Suprapubic skin (tissue), 4 donors: ENCODE measurements at places on chromosomes 16 and 17. TPM values are rescaled to one million over a fixed set of nuclear protein-coding genes. Genes with fewer than 3 reads are reported as not detected.

- H3K27ac ChIP-seq, result no peak overlapping the region
- no peak for DNase-seq
- no peak overlapping the region for H3K4me3 ChIP-seq
Observed at GRCh38 chr16:56258508-56259424, 67.5 kb downstream of the GNAO1 start.

GRCh38 chr16:28597692-28598261 lies 927 bp upstream of the SULT1A2 start:
- H3K27me3 ChIP-seq, result no peaks in the 10 kb centered on the region
- H3K36me3 ChIP-seq, result no peaks in the 10 kb centered on the region
- H3K4me1 ChIP-seq, result peaks cover 8% of the 10 kb centered on the region
- DNase-seq, result no peak
- H3K27ac ChIP-seq, result no peak overlapping the region
- H3K4me3 ChIP-seq, result no peak overlapping the region

The TEKT5 gene
- not detected for total RNA-seq

The NEUROD2 gene
- total RNA-seq, result not detected

DNA sequence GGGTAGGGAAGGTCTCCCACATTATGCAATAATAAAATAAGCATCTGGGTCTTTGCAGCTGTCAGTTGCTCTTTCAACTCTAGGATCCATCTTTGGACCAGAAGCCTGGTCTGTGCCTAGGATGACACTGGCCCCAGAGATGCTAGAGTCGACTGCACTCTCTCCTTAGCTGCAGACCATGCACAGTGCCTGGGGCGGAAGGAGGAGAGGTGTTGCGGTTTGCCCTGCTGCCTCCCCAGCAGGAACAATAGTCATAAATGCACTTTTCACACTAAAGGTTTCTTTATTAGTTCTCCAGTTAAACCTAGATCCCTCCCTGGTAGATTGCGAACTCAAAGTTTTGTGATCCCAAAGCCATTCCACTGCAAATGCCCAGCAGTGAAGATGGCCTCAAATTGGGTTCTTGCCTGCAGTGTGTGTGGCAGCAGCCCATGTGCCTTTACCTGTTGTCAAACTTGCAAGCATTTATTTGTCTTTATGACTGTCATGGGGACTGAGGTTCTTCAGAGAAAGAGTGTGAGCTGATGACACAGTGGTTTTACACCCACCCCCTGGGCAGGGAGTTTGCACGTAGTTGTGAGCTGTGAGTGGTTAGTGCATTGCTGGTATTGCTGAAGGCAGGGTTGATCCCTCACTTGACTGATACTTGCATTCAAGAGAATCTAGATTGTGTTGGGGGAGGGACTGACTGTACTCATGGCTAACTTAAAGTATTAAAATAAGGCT lies 10.3 kb downstream of the ATXN1L start:
- H3K36me3 ChIP-seq, result peaks cover 65% of the 10 kb centered on the region
- H3K4me1 ChIP-seq, result peaks cover 19% of the 10 kb centered on the region
- DNase-seq, result no peak
- no peak overlapping the region for H3K4me3 ChIP-seq
- H3K27me3 ChIP-seq, result no peaks in the 10 kb centered on the region
- no peak overlapping the region for H3K27ac ChIP-seq

- H3K27ac ChIP-seq, result no peak overlapping the region
- no peaks in the 10 kb centered on the region for H3K4me1 ChIP-seq
- H3K36me3 ChIP-seq, result no peaks in the 10 kb centered on the region
- H3K27me3 ChIP-seq, result peaks cover 54% of the 10 kb centered on the region
- H3K4me3 ChIP-seq, result no peak overlapping the region
Observed at GRCh38 chr17:79464318-79465010, 146.4 kb downstream of the RBFOX3 start.

The KRT12 gene
- not detected for total RNA-seq

GRCh38 chr17:66842959-66843358 lies 8.0 kb downstream of the CACNG5 start:
- H3K36me3 ChIP-seq, result no peaks in the 10 kb centered on the region
- H3K4me1 ChIP-seq, result no peaks in the 10 kb centered on the region
- peak; percentile 29 for DNase-seq

GRCh38 chr17:39051001-39051585 lies 83.9 kb upstream of the FBXO47 start:
- H3K27ac ChIP-seq, result no peak overlapping the region
- H3K4me3 ChIP-seq, result no peak overlapping the region
- no peaks in the 10 kb centered on the region for H3K4me1 ChIP-seq
- no peak for DNase-seq
- no peaks in the 10 kb centered on the region for H3K27me3 ChIP-seq
- no peaks in the 10 kb centered on the region for H3K36me3 ChIP-seq

- DNase-seq, result no peak
- H3K27me3 ChIP-seq, result no peaks in the 10 kb centered on the region
- no peak overlapping the region for H3K27ac ChIP-seq
- H3K4me1 ChIP-seq, result no peaks in the 10 kb centered on the region
Observed at GRCh38 chr16:13829697-13830299, 90.2 kb upstream of the ERCC4 start.

GRCh38 chr17:27339836-27340550 lies 46.1 kb downstream of the WSB1 start:
- DNase-seq, result no peak
- no peak overlapping the region for H3K27ac ChIP-seq
- no peak overlapping the region for H3K4me3 ChIP-seq
- no peaks in the 10 kb centered on the region for H3K36me3 ChIP-seq
- H3K4me1 ChIP-seq, result peaks cover 20% of the 10 kb centered on the region

- H3K36me3 ChIP-seq, result peaks cover 67% of the 10 kb centered on the region
- no peak overlapping the region for H3K27ac ChIP-seq
- peaks cover 25% of the 10 kb centered on the region for H3K4me1 ChIP-seq
- DNase-seq, result no peak
- no peak overlapping the region for H3K4me3 ChIP-seq
- no peaks in the 10 kb centered on the region for H3K27me3 ChIP-seq
Observed at GRCh38 chr17:15232517-15232915, 32.6 kb downstream of the PMP22 start.

DNA sequence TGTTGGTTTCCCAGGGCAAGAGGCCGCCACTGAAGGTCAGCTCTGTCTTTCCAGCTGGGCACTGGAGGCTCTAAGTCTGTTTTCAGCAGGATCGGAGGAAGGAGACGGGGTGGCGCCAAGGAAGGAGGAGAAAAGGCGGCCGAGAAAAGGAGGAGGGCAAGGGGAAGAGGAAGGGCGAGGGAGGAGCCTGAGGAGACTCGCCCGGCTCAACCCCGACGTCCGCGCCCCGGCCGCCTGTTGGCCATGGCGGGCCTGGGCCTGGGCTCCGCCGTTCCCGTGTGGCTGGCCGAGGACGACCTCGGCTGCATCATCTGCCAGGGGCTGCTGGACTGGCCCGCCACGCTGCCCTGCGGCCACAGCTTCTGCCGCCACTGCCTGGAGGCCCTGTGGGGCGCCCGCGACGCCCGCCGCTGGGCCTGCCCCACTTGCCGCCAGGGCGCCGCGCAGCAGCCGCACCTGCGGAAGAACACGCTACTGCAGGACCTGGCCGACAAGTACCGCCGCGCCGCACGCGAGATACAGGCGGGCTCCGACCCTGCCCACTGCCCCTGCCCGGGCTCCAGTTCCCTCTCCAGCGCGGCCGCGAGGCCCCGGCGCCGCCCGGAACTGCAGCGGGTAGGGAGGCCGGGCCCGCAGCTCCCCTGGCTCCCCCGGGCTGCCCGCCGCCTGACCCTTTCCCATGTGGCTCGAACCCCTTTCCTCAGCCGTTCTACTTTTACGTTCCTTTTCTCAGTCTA lies at the start of gene RNF135:
TSS of gene RNF135 (plus strand) at position 209 of the 737 bp plus-strand sequence. CDS start at position 244, 35 bp downstream.
- DNase-seq, result peak; percentile 90
- H3K4me3 ChIP-seq, result peak within 1 kb of the TSS; percentile 96
- H3K36me3 ChIP-seq, result peaks cover 9% of the 10 kb centered on the region

DNA sequence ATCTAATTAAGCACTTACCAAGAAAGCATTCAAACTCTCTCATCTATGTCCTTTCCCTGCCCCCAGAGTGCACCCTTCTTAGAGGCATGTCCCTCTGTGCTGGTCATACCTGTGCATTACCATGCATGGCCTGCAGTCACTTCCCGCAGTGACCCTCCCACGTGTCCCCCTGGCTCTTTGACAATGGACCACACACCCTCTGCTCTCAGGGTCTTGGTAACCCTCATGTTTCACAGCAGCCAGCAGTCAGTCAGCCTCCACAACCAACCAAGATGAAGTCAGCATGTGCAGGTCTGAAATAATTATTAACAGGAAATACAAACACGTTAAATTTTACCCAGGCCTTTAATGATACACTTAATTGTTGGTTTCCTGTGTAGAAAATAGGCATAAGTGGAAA lies 10.1 kb downstream of the KRT33A start:
- no peaks in the 10 kb centered on the region for H3K27me3 ChIP-seq
- no peak for DNase-seq

DNA sequence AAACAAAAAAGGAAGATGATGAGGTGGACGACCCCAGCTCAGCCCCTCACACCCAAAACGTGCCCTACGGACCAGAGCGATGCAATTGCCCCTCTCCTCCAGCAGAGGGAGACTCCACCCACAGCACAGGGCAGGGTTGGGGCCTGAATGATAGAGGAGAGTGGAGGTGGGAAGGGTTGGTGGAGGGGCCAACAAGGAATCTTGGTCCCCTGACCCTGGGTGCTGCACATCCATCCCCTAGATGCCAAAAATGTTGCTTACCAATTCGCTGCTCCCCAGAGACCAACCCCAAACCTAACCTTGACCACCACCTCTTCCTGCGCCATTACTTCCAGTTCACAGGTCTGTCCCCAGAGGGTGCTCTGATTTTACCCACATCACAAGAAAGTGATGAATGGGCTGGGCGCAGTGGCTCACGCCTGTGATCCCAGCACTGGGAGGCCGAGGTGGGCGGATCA lies 12.9 kb downstream of the P2RX5 start:
- no peaks in the 10 kb centered on the region for H3K4me1 ChIP-seq
- H3K27me3 ChIP-seq, result peaks cover 34% of the 10 kb centered on the region
- DNase-seq, result no peak
- H3K36me3 ChIP-seq, result no peaks in the 10 kb centered on the region
- no peak overlapping the region for H3K4me3 ChIP-seq

The KRTAP9-2 gene
- total RNA-seq, result 60.8 TPM

GRCh38 chr17:62629556-62630364 lies 2.3 kb downstream of the MRC2 start:
- peak overlapping the region; percentile 93 for H3K27ac ChIP-seq
- H3K4me3 ChIP-seq, result peak overlapping the region; percentile 81
- H3K4me1 ChIP-seq, result peaks cover 51% of the 10 kb centered on the region
- no peaks in the 10 kb centered on the region for H3K36me3 ChIP-seq
- peaks cover 5% of the 10 kb centered on the region for H3K27me3 ChIP-seq
- no peak for DNase-seq

GRCh38 chr17:29677221-29677791 lies 54.6 kb upstream of the CORO6 start:
- peak overlapping the region; percentile 68 for H3K27ac ChIP-seq
- no peak for DNase-seq
- H3K4me1 ChIP-seq, result peaks cover 13% of the 10 kb centered on the region
- no peaks in the 10 kb centered on the region for H3K27me3 ChIP-seq

The FBXW10 gene
- not detected for total RNA-seq

DNA sequence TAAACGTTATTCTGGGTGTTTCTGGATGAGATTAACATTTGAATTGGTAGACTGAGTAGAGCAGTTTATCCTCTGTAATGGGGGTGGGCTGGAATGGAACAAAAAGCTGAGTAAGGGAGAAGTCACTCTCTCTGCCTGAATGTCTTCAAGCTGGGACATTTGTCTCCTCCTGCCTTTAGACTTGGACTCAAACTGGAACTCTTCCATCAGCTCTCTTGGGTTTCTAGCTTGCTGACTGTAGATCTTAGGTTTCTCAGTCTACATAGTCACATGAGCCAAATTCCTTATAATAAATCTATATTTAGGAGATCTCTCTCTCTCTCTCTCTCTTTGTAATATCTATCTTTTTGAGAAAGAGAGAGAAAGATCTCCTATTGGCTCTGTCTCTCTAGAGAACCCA lies 553.3 kb upstream of the CDH11 start:
- no peaks in the 10 kb centered on the region for H3K27me3 ChIP-seq
- no peaks in the 10 kb centered on the region for H3K4me1 ChIP-seq
- H3K4me3 ChIP-seq, result no peak overlapping the region

DNA sequence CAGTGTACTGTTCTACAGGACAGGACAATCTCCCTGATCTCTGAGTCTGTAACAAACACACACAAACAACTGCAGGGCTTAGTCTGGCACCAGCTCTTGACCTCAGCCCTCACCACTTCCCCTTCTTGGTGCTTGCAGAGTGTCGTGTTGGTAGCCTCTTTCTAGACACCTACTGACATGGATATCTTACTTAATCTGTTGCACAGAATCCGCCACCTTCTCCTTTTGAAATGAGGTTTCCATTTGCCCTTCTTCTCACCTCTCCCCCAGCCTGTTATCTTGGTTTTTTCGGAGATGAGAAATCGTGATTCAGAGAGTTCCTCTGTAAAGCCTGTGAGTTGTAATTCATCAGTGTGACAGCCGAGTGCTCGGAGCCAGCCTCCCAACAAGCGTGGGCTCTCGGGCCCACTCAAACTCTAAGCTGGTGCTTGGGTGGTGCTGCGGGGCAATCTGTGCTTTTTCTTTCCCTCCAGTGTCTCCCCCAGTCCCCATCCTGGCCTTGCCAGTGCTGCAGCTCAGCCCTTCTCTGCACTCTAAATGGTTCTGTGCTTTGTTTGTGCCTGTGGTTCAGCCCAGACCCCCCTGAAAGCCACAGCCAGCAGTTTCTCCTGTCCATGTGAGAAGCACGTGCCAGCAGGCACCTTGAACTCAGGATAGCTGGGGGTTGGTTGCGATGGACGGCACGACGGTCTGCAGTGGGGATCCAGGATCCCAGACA lies 28.1 kb downstream of the KIAA0513 start:
- no peaks in the 10 kb centered on the region for H3K36me3 ChIP-seq
- H3K27ac ChIP-seq, result peak overlapping the region; percentile 73
- DNase-seq, result no peak

The TMEM114 gene
- total RNA-seq, result not detected

- no peak overlapping the region for H3K27ac ChIP-seq
- DNase-seq, result no peak
- peaks cover 7% of the 10 kb centered on the region for H3K4me1 ChIP-seq
- no peaks in the 10 kb centered on the region for H3K36me3 ChIP-seq
- H3K27me3 ChIP-seq, result peaks cover 100% of the 10 kb centered on the region
Observed at GRCh38 chr17:79098282-79098867, 23.8 kb downstream of the ENGASE start.

DNA sequence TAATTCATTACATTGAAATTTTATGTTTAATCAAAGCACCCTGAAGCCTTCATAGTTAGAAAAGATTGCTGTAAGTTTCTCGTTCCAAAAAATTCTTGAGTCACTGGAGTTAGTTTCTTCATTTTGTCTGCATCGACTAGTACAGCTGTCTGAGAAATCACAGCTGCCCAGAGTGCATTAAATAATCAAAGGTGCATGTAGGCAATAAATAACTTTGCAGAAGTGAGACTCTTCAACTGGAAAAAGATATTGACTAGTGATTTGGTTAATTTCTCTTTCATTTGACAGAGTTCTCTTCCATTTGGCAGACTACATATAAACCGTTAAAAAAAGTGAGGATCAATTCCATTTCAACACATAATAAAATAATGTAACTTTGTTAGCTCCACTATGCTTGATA lies 234.0 kb downstream of the CNTNAP4 start:
- no peaks in the 10 kb centered on the region for H3K36me3 ChIP-seq
- no peak overlapping the region for H3K27ac ChIP-seq
- H3K4me3 ChIP-seq, result no peak overlapping the region
- H3K4me1 ChIP-seq, result no peaks in the 10 kb centered on the region
- no peaks in the 10 kb centered on the region for H3K27me3 ChIP-seq
- no peak for DNase-seq

- DNase-seq, result no peak
- peaks cover 4% of the 10 kb centered on the region for H3K4me1 ChIP-seq
- peaks cover 27% of the 10 kb centered on the region for H3K36me3 ChIP-seq
Observed at GRCh38 chr17:28188841-28189263, 130.1 kb upstream of the TMEM97 start.

The ABI3 gene
- 2.8 TPM for total RNA-seq
